ENCODE measurements at places on chromosomes 3 and 15. TPM values are rescaled to one million over a fixed set of nuclear protein-coding genes. Genes with fewer than 3 reads are reported as not detected.
A peak's percentile ranks its signal among the peaks of the same experiment; 100 is the strongest.

- no peak for DNase-seq
Measured at GRCh38 chr15:79653533-79653932, 221.4 kb downstream of the MINAR1 start.

GRCh38 chr3:44000586-44000985 is 241.1 kb upstream of the TOPAZ1 start:
- no peak for DNase-seq

- no peak for DNase-seq
Measured at GRCh38 chr15:78749831-78750230, 61.4 kb downstream of the ADAMTS7 start.

DNA sequence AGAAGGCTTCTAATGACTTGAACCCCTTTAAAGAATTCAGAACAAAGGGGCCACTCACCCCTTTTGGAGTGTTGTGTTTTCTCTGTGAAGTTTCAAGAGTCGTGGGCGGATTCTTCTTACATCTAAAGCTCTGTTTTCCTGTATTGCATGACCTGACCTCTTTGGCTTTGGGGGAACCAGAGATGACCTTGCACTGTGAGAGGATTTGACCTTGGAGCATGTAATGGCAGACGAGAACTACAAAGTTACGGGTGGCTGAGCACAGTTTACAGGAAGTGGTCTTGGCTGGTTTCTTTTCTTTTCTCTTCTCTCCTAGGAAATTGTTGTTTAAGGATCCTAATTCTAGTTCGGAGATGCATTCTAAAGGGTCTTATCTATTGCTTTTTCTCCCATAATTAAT is 6.2 kb upstream of the BDH1 start:
- no peak for DNase-seq

DNA sequence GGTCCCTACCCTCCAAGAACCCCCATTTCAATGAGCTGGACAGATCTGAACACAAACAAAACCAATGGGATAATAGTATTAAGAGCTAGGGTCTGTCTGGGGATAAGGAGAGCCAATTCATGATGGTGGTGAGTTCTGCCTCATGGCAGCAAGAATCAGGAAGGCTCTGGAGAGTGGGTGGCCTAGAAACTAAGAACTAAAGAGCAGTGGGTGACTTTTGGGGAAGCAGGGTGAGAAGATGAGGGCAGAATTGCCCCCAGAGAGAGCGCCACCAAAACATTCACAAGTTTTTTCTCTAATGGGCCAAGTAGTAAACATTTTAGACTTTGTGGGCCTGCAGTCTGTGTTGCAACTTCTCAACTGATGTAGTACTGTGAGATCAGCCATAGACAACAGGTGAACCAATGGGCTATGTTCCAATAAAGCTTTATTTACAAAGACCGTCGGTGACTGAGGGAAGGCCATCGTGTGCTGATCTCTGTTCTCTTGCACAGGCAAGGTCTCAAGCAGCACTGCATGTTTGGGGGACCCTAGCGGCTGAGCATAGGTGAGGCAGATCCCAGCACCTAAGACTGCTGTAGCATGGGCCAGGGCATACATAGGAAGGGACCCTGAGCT is 225.5 kb upstream of the ST8SIA2 start:
- no peak for DNase-seq

DNA sequence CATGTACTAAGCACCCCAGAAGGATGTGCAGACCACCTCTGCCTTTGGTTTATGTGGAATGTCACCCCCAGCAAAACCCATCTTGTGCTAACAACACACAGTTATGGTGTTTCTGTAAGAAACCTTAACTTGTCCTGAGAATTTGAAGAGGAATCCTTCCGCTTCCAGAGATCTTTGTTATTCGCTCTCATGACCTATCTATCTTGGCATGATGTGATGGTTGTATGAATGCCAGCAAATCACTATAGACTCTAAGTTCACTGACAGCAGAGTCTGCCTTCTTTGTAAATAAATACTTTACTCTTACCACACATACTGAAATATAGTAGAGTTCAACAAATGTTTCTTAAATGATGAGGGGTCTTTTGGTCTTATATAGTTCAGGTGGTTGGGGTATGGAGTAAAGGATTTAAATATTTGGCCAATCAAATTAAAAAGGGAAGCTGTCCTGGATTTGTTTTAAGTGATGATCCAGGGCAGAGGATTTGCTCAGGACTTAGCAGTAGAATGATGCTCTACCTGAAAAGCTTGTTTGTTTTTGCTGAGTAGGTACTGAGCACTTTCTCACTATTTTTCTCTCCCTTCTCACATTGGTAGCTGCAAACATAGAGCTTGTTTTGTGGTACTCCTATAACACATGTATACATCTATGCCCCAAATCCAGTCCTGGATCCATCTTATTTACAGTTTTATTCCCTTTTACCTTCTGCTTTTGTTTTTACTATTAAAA is 27.9 kb upstream of the RTP1 start:
- no peak for DNase-seq

- no peak for DNase-seq
Measured at GRCh38 chr15:85792912-85793590, 1.7 kb downstream of the KLHL25 start.

DNA sequence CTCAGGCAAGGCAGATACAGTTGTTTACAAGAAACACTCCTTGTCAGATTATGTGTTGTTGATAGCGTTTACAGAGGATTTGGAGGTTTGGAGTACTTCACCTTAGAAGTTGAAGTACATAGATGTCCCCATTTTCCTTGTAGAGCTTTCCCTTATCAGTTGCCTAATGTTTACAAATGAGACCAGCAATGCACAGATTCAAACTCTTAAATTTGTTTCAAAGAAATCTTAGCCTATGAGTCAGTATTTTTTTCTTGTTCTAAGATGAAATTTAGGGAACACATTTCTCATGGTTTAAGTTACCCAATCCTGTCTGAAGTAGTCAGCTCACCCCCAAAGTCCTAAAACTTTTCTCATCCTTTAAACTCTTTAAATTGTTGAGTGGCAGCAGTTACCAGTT is 6.3 kb upstream of the EIF5A2 start:
- no peak for DNase-seq

DNA sequence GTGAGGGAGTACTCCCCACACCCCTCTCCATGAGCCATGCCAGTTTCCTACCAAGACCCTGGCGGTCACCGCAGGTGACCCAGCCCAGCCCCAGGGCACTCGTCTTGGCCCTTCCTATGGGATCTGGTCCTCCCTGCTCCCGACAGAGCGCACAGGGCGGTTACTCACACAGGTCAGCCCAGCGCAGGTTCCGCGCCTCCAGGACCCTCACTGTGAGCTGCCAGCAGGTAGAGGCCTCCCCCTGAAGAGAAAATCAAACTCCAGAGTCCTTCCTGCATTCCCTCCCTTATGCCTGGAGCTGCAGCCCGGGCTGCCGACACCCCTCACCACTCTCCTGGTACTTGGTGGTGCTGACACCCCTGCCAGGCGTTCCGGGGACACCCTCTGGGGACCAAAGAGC is 6.9 kb downstream of the PLA2G4D start:
- DNase-seq: no peak

DNA sequence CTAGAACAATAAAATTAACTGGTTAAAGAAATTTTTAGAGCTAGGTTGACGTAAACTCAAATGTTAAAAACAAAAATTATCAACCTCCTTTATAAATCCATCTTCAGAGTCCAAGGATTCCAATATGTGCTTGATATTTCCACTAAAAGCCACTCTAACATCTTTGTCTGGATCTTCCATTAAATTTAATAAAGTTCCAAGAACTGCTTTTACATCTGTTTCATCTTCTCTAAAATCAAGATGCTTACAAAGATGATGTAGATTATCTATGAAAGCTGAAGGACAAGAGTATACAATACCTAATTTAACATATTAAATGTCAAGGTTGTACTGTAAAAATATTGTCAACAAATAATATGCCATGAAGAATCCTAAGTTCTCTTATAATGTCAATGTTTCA is 24.8 kb downstream of the ATR start:
- no peak for DNase-seq

DNA sequence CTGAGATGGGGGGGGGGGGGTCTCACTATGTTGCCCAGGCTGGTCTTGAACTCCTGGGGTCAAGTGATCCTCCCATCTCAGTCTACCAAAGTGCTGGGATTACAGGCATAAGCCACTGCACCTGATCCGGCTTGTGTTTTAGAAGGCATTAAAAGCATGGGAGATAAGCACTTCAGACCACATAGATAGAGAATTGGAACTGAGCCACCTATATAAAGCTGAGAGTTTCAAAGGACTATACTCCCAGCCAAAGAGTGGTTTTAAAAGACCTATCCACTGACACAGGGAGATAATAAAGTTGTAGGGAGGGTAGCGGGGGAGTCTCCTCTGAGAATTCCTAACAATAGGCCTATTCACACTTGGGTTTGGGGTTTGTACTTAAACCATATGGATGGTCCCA is 34.8 kb downstream of the DENND4A start:
- no peak for DNase-seq

DNA sequence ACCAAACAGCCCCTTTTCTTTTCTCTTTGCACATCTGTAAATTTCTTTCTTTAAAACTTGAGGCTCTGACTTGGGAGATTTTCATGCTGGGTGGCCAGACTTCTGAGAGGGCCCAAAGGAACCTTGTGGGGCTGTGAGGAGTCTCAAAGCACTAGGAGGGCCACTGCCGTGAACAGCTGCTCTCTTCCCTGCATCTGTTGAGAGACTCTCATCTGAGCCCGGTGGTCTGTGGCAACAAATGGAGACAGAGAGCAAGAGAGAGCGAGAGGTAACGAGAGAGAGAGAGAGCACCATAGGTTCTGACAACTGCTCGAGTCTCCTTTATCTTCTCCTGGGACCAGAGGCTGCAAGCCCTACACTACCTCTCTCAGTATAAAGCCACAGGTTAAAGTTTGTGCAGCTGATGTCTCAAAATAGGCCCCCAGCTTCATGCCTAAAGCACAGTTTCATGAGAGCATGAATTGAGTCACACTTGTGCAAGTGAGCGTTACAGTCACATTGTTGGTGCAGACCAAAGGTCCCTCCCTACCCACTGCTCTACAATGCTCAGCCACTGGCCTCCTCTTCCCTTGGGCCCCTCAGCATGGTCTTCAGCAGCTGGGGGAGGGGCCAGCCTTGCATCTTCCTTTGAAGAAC is 60.7 kb downstream of the ZNF621 start:
- DNase-seq: no peak

DNA sequence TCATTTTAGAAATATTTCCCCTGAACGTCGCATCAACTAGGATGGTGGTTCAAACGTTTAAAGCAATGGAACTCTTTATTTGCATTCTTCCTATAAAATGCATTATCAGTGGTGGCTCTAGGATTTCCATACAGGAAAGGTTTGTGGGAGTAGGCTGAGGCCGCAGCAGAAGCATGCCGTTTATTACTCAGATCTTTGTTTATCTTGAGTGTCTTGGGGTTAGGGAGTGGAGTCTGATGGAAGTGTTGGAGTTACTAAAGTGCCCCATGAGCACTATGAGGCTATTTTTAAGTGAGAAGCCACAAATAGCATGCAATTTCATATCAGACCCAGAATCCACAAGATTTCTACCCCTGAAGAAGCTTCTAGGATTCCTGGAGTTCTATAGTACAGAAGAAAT is 26.2 kb downstream of the ATOSA start:
- no peak for DNase-seq

- DNase-seq: no peak
Measured at GRCh38 chr3:58794750-58795149, 128.2 kb upstream of the FAM3D start.

GRCh38 chr3:29281344-29282241 is 722 bp downstream of the RBMS3 start:
- DNase-seq: no peak

GRCh38 chr3:54065140-54065539 is 57.2 kb upstream of the CACNA2D3 start:
- DNase-seq: peak; percentile 82

GRCh38 chr3:146637871-146638270 is 32.7 kb upstream of the PLSCR5 start:
- DNase-seq: no peak

DNA sequence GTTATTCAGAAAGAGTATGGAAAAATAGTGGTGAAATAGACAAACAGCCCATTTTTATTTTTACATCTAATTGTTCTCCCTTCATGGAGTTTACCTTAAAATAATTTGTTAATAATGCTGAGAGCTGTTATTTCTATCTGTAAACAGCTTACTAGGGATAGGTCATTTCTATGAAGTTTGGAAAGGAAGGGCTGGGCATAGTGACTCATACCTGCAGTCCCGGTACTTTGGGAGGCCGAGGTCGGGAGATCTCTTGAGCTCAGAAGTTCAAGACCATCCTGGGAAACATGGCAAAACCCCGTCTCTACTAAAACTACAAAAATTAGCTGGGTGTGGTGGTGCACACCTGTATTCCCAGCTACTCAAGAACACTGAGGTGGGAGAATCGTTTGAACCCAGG is 624.3 kb upstream of the LMCD1 start:
- no peak for DNase-seq

GRCh38 chr3:149291178-149291577 is 42.3 kb downstream of the TM4SF18 start:
- DNase-seq: no peak

GRCh38 chr3:183491109-183491922 is 62.9 kb upstream of the MCF2L2 start:
- DNase-seq: no peak

- no peak for DNase-seq
Measured at GRCh38 chr3:150216041-150216811, 191.9 kb upstream of the TSC22D2 start.

- DNase-seq: peak; percentile 20
Measured at GRCh38 chr15:88982304-88982945, 69.2 kb upstream of the MFGE8 start.

- DNase-seq: no peak
Measured at GRCh38 chr3:151209654-151210053, 6.6 kb upstream of the GPR171 start.

DNA sequence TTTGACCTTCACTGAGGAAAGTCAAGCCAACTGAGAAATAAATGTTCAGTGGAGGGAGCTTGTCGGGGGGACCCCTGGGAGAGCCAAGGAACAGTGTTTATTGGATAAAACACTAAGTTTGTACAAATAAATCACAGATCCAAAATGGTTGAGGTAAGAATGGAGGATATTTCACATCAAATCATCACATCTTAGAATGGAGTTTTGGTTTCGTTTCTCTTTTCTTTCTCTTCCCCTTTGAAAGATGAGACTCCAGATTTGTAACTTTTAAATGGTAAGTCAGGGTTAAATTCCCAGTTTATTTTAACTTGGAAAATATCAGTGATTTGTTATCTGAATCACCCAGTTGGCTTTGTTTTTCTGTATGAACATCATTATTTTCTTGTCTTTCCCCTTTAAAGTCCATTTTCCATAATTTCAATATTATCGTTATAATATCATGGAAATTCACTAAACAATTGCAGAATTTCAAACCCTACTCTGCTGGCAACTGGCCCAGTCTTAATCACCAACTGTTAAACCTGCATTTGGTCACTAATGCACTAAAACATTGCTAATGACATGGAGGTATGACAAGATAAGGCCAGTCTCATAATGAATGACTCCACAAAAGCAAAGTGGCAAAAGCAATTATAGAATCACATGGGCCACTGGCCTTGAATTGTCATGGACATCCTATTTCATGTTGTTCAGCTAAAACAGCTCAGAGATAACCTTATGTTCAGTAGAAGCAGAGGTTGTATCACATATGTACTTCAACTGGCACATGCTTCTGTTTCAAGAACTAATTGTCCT is 295.1 kb downstream of the SHOX2 start:
- no peak for DNase-seq

- DNase-seq: no peak
Measured at GRCh38 chr3:138867996-138868395, 33.3 kb upstream of the PIK3CB start.

The ZNF80 gene
- total RNA-seq: not detected

The GABRR3 gene
- not detected for total RNA-seq

The MLF1 gene
- total RNA-seq: 5.4 TPM

The NDN gene
- 77.3 TPM for total RNA-seq

The GOLGA8R gene
- 0.22 TPM for total RNA-seq

The CILP gene
- total RNA-seq: not detected

The PRR20G gene
- not detected for total RNA-seq

Data from epithelial cell of proximal tubule (primary cell).